Activated CD4-positive, alpha-beta T cell treated with anti-CD3 and anti-CD28 coated beads, Interleukin-2, amount 10 ng/mL, durations not matched to agents 24 days and 14 days (primary cell): ENCODE measurements at places on chromosomes 2 and 18. TPM values are rescaled to one million over a fixed set of nuclear protein-coding genes. Genes with fewer than 3 reads are reported as not detected.

Gene POTEJ
- not detected in 2 replicates for total RNA-seq

Gene TMEM247
- total RNA-seq: not detected in 2 replicates

Gene RNF152
- total RNA-seq: 0.37 and 0.92 TPM in 2 replicates

DNA sequence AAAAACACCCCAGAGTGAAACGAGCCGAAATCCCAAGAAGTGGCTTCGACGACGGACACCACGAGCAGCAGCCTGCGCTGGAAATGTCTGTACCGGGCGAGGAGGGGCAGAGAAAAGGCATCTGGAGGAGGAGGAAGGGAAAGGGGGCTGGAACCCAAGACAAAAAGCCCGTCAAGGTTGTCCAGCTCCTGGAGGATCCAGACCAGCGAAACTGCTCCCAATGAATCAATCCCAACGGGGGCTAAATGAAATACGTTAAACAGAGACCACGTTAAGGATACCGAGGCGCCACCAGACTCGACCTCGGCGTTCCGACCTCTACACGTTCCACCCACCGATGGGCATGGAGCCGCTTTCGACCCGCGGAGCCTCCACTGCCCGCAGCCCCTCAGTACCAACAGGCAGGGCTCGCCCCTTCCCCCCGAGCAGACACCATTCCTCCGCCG lies 400 bp downstream of the CCDC88A start:
- no peak for DNase-seq

DNA sequence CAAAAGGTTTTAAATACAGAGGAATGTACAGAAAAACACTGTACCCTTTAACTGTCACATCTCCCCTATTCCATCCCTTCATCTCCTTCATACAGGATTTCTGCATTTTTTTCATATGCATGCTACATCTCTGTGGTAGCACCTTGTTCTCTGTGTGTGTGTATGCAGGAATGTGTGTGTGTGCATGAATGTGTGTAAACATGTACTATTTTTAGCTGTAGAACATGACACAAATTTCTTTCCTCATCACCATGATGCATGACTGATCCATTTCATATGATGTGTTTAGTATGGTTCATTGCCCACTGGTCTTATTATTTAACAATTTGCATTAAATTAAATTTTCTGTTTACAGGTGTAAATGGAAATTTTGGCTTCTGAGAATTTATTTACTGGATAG lies 21.5 kb upstream of the ZEB2 start:
- DNase-seq: no peak

GRCh38 chr18:59792353-59792752 lies 95.1 kb upstream of the CCBE1 start:
- DNase-seq: no peak

GRCh38 chr18:64090876-64091275 lies 58.0 kb downstream of the LINC00305 start:
- no peak for DNase-seq

GRCh38 chr2:138244501-138244925 lies 257.1 kb upstream of the SPOPL start:
- no peak for DNase-seq
